ENCODE measurements at places on chromosomes 12 and 14.

DNA sequence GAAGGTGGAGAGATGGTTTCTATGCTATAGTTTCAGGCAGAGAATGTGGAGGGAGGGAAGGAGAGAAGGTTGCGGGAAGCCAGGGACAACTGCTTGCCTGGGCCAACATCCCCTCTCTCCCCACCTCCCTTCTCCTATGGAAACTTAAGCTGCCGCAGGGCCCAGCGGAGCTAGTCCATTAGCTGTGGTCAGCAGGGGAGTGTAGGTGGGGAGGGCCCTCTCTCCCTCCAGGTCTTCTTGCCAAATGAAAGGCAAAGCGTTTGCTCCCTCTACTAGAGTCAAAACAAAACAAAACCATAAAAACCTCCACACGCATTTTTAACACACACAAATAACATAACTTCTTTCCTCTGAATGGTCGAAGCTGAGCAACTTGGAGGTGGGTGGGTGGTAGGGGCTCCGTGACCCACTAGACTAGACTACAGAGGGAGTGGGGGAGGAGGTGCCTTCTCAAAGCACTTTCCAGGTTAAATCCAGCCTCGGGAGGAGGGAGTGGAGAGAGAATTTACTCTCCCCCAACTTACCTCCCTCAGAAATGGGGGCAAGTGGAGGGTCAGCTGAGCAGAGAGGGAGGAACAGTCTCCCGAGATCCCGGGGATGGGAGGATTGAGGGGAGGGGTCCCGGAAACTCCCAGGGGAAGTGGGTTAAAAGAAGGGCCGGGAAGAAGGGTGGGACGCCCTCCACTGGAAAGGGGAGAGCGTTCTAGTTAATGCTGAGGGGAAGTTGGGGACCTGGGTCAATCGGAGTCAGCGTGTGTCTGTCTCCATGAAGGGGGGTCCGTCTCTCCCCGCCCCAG, 4.6 kb upstream of the CACNB3 start:
- DNase-seq: no peak

- peak; percentile 35 for DNase-seq
Observed at GRCh38 chr12:11981121-11981733, 89.5 kb upstream of the BCL2L14 start.

DNA sequence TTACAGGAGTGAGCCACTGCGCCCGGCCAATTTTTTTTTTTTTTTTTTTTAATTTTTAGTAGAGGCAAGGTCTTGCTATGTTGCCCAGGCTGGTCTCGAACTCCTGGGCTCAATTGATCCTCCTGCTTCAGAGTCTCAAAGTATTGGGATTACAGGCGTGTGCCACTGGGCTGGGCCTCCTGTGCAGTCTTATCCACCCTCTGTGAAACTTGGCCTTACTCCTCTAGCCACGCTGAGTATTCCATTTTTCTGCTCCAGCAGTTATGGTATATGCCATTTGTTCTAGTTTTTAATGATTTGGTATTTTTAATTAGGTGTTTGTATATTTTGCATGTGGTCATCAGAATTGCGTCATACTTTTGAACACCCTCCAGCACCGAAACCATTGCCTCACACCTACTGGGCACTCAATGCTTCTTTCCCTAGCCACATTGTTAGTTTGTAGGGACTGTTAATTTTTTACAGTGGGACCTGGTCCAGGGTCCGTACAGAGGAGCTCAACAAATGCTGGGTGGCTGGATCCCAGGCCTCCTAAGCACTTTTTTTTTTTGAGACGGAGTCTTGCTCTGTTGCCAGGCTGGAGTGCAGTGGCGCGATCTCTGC, 11.4 kb downstream of the RIOX1 start:
- no peak for DNase-seq

DNA sequence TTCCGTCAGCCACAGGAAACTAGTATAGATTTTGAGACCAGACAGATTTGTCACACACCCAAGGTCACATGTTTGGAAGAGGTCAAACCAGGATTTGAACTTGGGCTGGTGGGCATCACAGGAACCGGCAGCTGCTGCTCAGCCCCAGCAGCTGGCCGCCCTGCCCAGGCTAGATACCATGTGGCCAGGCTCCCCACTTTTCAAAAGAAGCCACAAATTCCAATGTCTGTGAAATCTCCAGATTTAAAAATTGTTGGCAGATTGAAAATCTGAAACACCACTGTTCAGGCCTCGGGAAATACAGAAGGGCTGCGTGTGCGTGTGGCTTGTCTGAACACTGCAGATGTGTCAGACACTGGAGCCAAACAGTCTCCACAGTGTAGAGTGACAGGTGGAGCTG, 30.4 kb downstream of the MMAB start:
- DNase-seq: no peak

- DNase-seq: no peak
Observed at GRCh38 chr12:40063414-40063813, 42.5 kb downstream of the SLC2A13 start.

GRCh38 chr12:111248236-111249017, 120.5 kb downstream of the PHETA1 start:
- no peak for DNase-seq

DNA sequence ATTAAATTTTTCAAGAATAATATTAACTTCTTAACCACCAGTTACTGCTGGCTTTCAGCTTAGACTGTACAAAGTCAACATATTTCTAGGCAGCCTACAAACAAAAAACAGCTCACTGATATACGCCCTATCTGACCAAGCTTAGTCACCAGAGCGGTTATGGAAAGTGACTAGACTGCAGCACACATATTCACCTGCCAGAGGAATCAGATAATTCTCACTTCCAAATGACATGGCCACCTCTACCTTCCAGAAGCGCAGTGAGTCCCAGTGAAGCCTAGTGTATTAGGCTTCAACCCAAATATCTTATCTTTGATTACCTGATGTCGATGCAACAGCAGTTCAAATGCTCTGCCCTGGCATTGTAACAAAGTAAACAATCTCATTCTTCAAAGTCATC, 8.5 kb downstream of the STXBP6 start:
- DNase-seq: no peak
